ENCODE measurements at places on chromosomes 5 and 9. TPM values are rescaled to one million over a fixed set of nuclear protein-coding genes. Genes with fewer than 3 reads are reported as not detected.

GRCh38 chr9:81776390-81776789 is 87.0 kb upstream of the TLE1 start:
- no peaks in the 10 kb centered on the region for H3K27me3 ChIP-seq
- H3K4me1 ChIP-seq, result no peaks in the 10 kb centered on the region
- no peaks in the 10 kb centered on the region for H3K36me3 ChIP-seq
- DNase-seq, result no peak
- H3K4me3 ChIP-seq, result no peak overlapping the region

DNA sequence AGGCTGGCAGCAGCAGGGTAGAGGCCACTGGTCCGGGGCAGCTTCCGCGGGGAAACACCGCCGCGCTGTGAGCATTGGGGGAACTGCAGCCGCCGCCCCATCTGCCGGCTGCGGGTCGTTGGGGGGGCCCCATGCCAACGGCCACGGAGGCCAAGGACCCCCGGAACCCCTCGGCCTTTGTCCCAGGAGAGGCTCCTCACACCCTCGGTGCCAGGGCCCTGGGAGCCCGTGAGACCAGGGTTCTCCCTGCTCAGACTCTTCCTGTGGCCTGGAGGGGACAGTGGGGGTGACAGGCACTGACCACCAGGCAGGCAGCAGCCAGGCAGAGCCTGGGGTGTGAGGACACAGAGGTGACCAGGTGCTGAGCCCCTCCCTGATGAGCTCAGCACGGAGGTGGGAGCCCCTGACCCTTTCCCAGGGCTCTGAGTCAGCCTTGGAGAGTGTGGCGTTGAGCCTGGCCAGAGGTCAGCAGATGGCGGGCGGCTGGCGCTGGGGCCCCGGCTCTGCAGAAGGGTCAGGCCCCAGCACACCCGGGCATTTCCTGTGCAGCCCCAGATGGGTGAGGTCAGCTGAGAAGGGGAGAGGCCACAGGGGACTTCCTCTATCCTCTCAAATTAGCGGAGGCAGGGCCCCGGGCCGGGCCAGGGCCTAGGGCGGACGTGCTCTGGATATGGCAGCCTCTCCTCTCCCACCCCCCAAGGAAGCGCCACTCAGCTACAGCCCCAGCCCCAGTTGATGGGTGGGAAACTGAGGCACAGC is 17.9 kb upstream of the EGFL7 start:
- no peaks in the 10 kb centered on the region for H3K36me3 ChIP-seq
- peak overlapping the region; percentile 64 for H3K4me3 ChIP-seq
- H3K4me1 ChIP-seq, result peaks cover 65% of the 10 kb centered on the region
- DNase-seq, result peak; percentile 91
- H3K27me3 ChIP-seq, result no peaks in the 10 kb centered on the region
- H3K27ac ChIP-seq, result peak overlapping the region; percentile 96

Gene MOB3B
- total RNA-seq, result 2.3 TPM

Gene CDH9
- total RNA-seq, result not detected

- no peak for DNase-seq
- H3K4me1 ChIP-seq, result no peaks in the 10 kb centered on the region
- H3K4me3 ChIP-seq, result no peak overlapping the region
- no peaks in the 10 kb centered on the region for H3K27me3 ChIP-seq
- no peak overlapping the region for H3K27ac ChIP-seq
Observed at GRCh38 chr5:116472274-116472673, 102.3 kb downstream of the SEMA6A start.

Gene WNK2
- total RNA-seq, result 110 TPM

GRCh38 chr5:25554077-25554476 is 909.3 kb upstream of the CDH10 start:
- no peaks in the 10 kb centered on the region for H3K4me1 ChIP-seq
- H3K4me3 ChIP-seq, result no peak overlapping the region
- no peak overlapping the region for H3K27ac ChIP-seq
- no peaks in the 10 kb centered on the region for H3K27me3 ChIP-seq
- no peaks in the 10 kb centered on the region for H3K36me3 ChIP-seq
- no peak for DNase-seq

Gene PCDHB5
- 6.4 TPM for total RNA-seq

- DNase-seq, result no peak
- no peak overlapping the region for H3K27ac ChIP-seq
- H3K4me3 ChIP-seq, result no peak overlapping the region
- H3K36me3 ChIP-seq, result no peaks in the 10 kb centered on the region
Observed at GRCh38 chr5:169165052-169165451, 135.9 kb downstream of the SLIT3 start.

- no peaks in the 10 kb centered on the region for H3K36me3 ChIP-seq
- no peak overlapping the region for H3K27ac ChIP-seq
- no peak for DNase-seq
- peaks cover 58% of the 10 kb centered on the region for H3K27me3 ChIP-seq
- H3K4me3 ChIP-seq, result peak overlapping the region; percentile 42
Observed at GRCh38 chr9:123998970-123999621, 12.5 kb upstream of the LHX2 start.

GRCh38 chr5:107724642-107725041 is 53.9 kb upstream of the EFNA5 start:
- no peak for DNase-seq
- no peaks in the 10 kb centered on the region for H3K4me1 ChIP-seq
- no peaks in the 10 kb centered on the region for H3K36me3 ChIP-seq
- no peak overlapping the region for H3K27ac ChIP-seq

Gene MPDZ
- 64.3 TPM for total RNA-seq

Gene NADK2
- 37.2 TPM for total RNA-seq

DNA sequence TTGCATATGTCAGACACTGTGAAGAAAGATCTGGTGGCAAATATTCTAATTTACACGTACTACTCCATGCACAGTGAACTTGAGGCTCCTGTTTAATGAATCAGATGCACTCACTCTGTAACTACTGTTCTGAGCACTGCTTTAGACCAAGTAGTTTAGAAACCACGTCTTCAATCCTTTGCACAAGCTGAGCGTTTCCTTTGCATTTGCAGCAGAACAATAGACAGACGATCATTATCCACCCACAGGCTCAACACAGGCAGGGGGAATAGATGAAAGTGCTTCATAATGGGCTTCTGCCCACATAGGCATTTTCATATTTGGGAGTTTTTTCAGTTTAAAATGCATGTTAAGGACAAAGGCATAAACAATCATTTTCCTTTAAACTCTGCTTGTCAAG is 423.3 kb upstream of the ADAMTS16 start:
- no peaks in the 10 kb centered on the region for H3K4me1 ChIP-seq
- H3K36me3 ChIP-seq, result no peaks in the 10 kb centered on the region
- no peaks in the 10 kb centered on the region for H3K27me3 ChIP-seq
- no peak overlapping the region for H3K27ac ChIP-seq
- H3K4me3 ChIP-seq, result no peak overlapping the region

DNA sequence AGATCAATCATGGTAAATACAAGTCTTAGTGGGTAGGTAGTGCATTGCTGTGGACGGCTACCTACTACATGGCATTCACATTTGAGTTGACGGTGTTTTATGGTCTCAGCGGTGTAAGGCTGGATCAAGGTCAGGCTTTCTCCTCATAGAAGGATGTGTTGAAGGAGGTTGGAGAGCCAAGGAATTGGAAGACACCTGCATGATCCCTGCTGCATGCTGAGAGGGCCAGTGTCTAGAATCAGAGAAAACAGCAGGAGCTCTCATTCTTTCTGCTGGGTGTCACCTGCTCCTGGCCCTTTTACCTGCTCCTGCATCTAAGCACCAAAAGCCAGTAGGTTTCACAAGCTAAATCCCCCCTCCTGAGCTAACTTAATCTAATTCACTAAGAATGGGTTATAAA is 88.2 kb downstream of the RGS7BP start:
- H3K4me3 ChIP-seq, result no peak overlapping the region
- DNase-seq, result no peak
- no peaks in the 10 kb centered on the region for H3K27me3 ChIP-seq
- no peak overlapping the region for H3K27ac ChIP-seq
- H3K4me1 ChIP-seq, result no peaks in the 10 kb centered on the region

DNA sequence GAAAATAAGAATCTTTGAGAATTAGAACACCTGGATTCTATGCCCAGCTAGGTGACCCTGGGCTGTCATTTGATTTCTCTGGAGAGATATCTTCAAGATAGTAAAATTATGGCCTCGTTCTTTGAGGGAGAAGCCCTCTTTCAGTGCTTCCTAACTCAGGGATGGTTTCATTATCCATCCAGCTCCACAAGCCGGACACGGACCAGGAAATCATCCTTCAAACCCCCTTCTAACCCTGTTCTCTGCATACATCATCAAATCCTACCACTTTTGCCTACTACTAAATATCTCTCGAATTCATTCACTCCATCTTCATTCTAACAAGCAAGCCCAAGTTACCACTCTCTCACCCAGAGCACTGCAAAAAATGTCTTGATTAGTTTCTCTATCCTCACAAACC is 57.2 kb downstream of the MAPKAP1 start:
- peaks cover 19% of the 10 kb centered on the region for H3K4me1 ChIP-seq
- no peak overlapping the region for H3K27ac ChIP-seq
- H3K36me3 ChIP-seq, result no peaks in the 10 kb centered on the region
- DNase-seq, result no peak
- no peak overlapping the region for H3K4me3 ChIP-seq

- no peak overlapping the region for H3K27ac ChIP-seq
- no peaks in the 10 kb centered on the region for H3K27me3 ChIP-seq
- no peaks in the 10 kb centered on the region for H3K4me1 ChIP-seq
- H3K36me3 ChIP-seq, result no peaks in the 10 kb centered on the region
Observed at GRCh38 chr5:36581070-36581469, 25.3 kb upstream of the SLC1A3 start.

Gene GPBP1
- total RNA-seq, result 51.7 TPM

Gene IFNA21
- total RNA-seq, result not detected

- H3K27ac ChIP-seq, result peak overlapping the region; percentile 56
- H3K4me1 ChIP-seq, result peaks cover 36% of the 10 kb centered on the region
- no peak for DNase-seq
- no peaks in the 10 kb centered on the region for H3K27me3 ChIP-seq
Observed at GRCh38 chr9:129968690-129969485, 74.1 kb downstream of the FNBP1 start.

DNA sequence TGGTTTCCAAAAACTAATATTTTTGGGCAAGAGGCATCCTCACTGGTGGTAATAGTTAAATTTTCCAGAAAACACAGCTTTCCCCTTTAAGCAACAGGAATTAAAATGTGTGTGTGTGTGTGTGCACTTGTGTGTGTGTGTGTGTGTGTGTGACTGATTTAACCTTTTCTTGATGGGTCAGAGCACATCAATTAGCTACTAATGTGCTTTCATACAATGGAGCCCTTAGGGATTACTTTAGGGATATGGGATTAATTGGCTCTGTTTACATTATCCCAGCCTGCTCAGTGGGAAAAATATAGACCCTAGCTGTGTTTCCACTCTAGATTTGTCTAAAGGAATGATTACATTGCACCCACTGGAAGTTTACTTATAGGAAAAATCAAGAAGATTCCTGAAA is 6.5 kb downstream of the PLCXD3 start:
- H3K4me1 ChIP-seq, result peaks cover 3% of the 10 kb centered on the region
- no peak overlapping the region for H3K4me3 ChIP-seq
- no peak overlapping the region for H3K27ac ChIP-seq
- no peaks in the 10 kb centered on the region for H3K27me3 ChIP-seq

- no peak for DNase-seq
- H3K27ac ChIP-seq, result no peak overlapping the region
- no peaks in the 10 kb centered on the region for H3K4me1 ChIP-seq
- no peaks in the 10 kb centered on the region for H3K36me3 ChIP-seq
- no peak overlapping the region for H3K4me3 ChIP-seq
Observed at GRCh38 chr9:10479172-10479571, 133.6 kb downstream of the PTPRD start.

Gene FOXD4L3
- total RNA-seq, result not detected

Gene MSH3
- 6.0 TPM for total RNA-seq

GRCh38 chr5:76278261-76278789 is 124.8 kb upstream of the IQGAP2 start:
- H3K36me3 ChIP-seq, result no peaks in the 10 kb centered on the region
- no peak for DNase-seq
- H3K4me3 ChIP-seq, result no peak overlapping the region
- no peak overlapping the region for H3K27ac ChIP-seq

Gene RNF44
- total RNA-seq, result 30.2 TPM

GRCh38 chr5:85605381-85605780 is 1012.4 kb upstream of the COX7C start:
- H3K4me1 ChIP-seq, result no peaks in the 10 kb centered on the region
- no peak for DNase-seq
- H3K36me3 ChIP-seq, result no peaks in the 10 kb centered on the region
- no peak overlapping the region for H3K27ac ChIP-seq

Gene SLC36A2
- not detected for total RNA-seq

- no peaks in the 10 kb centered on the region for H3K4me1 ChIP-seq
- H3K36me3 ChIP-seq, result no peaks in the 10 kb centered on the region
- H3K4me3 ChIP-seq, result no peak overlapping the region
- no peaks in the 10 kb centered on the region for H3K27me3 ChIP-seq
- H3K27ac ChIP-seq, result no peak overlapping the region
Observed at GRCh38 chr5:145824040-145824439, 11.1 kb downstream of the PRELID2 start.

DNA sequence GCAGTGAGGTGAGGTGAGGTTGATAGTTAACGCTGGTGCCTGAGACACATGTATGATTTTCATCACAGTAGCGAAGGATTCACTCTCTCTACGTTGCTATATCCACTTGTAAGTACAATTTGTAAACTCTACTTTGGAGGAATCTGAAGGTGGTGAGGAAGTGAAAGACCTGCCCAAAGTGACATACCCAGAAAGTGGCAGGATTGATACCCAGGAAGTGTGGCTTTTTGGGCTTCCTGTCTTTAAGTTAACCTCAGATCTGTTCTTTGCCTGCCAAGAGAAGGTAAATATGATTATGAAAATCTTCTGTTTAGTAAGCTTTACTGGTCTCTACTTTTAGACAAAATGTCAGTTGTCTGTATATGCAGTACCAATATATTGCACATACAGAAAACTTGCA is 143.1 kb downstream of the SH3GL2 start:
- no peaks in the 10 kb centered on the region for H3K4me1 ChIP-seq
- no peak for DNase-seq
- H3K27me3 ChIP-seq, result no peaks in the 10 kb centered on the region
- no peaks in the 10 kb centered on the region for H3K36me3 ChIP-seq
- no peak overlapping the region for H3K27ac ChIP-seq

GRCh38 chr5:17910318-17910717 is 276.1 kb downstream of the TAF11L14 start:
- H3K27ac ChIP-seq, result no peak overlapping the region
- no peaks in the 10 kb centered on the region for H3K27me3 ChIP-seq
- H3K4me1 ChIP-seq, result no peaks in the 10 kb centered on the region
- no peaks in the 10 kb centered on the region for H3K36me3 ChIP-seq

- H3K27me3 ChIP-seq, result no peaks in the 10 kb centered on the region
- no peak overlapping the region for H3K4me3 ChIP-seq
- no peaks in the 10 kb centered on the region for H3K36me3 ChIP-seq
- H3K27ac ChIP-seq, result no peak overlapping the region
Observed at GRCh38 chr5:54178207-54178606, 132.2 kb downstream of the ARL15 start.

- H3K27ac ChIP-seq, result no peak overlapping the region
- no peak for DNase-seq
- H3K4me1 ChIP-seq, result peaks cover 5% of the 10 kb centered on the region
- no peaks in the 10 kb centered on the region for H3K36me3 ChIP-seq
- H3K27me3 ChIP-seq, result peaks cover 34% of the 10 kb centered on the region
- no peak overlapping the region for H3K4me3 ChIP-seq
Observed at GRCh38 chr9:133278161-133279114, 3.4 kb upstream of the ABO start.

Measured in heart left ventricle (tissue), 16 donors.